ENCODE measurements at places on chromosomes 7 and 10.

GRCh38 chr10:37639200-37639599 is 218.2 kb downstream of the ZNF248 start:
- no peak for DNase-seq

DNA sequence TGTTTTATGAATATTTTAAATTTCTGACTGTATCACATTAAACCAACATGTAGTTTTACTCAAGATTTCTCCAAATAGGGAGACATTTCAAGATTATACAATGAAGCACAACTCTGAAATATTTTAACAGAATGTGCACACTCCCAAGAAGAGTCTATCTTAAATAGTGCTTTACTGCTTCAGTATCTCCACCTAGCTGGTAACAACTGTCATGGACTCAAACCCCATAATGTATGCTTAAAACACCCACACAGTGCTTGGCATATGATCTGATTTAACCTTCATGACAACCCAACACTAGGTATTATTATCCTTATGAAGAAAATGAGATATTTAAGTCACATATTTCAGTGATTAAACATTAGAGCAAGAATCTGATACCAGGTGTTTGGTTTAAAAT is 45.9 kb downstream of the ASZ1 start:
- no peak for DNase-seq

GRCh38 chr7:116438267-116438666 is 61.3 kb upstream of the CAV2 start:
- peak; percentile 49 for DNase-seq

DNA sequence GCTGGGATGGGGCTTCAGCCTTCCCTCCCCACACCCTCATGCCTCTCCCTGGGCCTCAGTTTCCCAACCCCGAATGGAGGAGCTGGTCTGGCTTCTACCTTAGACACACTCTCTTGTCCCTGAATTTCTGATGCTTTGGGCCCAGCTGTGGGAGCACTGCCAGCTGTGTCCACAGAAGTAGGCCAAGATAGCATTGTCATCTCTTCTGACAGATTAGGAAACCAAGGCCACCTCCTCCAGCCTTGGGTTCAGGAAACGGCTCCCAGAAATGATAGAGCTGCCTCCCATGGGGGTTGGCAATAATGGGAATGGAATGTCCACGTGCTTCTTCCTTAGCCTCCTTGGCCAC is 1.3 kb downstream of the PPIF start:
- DNase-seq: no peak
